Stimulated activated CD4-positive, alpha-beta T cell treated with anti-CD3 and anti-CD28 coated beads, TNF-alpha, amount 100 ng/mL, for 48 hours (primary cell): ENCODE measurements at places on chromosomes 1 and 21.

DNA sequence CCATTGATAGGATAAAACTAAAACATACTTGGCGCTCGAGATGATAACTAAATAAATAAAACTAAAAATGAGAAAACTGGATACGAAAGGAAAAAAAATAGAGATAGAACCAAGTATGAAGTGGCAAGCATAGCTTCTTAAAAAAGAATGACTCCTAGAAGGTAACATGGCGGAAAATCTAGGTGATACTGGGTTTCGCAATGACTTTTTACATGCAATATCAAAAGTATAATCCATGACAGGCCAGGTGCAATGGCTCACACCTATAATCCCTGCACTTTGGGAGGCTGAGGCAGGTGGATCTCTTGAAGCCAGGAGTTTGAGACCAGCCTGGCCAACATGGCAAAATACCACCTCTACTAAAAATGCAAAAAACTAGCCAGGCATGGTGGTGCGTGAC, 70.7 kb downstream of the ACBD6 start:
- DNase-seq: no peak

- peak; percentile 64 for DNase-seq
Observed at GRCh38 chr1:201982082-201982622, 296 bp upstream of the RNPEP start.

DNA sequence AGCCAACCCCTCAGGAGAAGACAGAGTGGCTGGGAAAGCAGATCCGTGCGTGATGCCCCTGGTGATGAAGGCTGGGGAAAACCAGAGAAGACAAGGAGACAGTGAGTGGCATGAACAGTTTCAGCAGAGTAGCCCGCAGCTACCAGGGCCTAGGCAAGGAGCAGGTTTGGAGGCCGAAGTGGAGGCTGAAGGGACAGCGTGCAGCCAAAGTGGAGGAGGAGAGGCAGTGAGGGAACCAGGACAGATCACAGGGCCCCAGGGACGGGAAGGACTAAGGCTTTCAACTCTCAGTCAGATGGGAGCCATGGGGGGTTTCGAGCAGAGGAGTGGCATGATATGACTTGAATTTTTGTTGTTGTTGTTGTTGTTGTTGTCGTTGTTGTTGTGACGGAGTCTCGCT, 59.9 kb upstream of the SELENON start:
- no peak for DNase-seq

DNA sequence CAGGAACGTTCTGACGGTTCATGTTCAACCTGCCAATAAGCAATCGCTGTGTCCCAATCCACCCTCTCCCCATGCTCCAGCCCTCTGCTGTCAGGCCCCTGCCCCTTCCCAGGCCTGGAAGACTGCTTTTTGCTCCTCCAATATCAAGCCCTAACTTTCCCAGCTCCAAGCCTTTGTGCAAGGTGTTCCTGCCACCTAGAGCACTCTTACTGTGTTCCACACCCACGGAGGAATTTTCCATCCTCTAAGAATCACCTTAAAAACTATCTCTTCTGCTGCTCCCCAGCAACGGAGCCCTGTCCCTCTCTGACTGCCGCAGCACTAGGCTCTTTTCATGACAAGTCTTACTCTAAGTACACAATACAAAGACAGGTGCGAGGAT, 657.9 kb downstream of the AJAP1 start:
- DNase-seq: no peak

GRCh38 chr1:86948212-86948611, 33.8 kb downstream of the HS2ST1 start:
- DNase-seq: no peak

- no peak for DNase-seq
Observed at GRCh38 chr1:158115126-158115525, 65.6 kb upstream of the CD1D start.

GRCh38 chr1:233367057-233367803, 39.7 kb downstream of the MAP3K21 start:
- no peak for DNase-seq
